HFFc6 (cell line): ENCODE measurements at places on chromosomes 3 and 15.

DNA sequence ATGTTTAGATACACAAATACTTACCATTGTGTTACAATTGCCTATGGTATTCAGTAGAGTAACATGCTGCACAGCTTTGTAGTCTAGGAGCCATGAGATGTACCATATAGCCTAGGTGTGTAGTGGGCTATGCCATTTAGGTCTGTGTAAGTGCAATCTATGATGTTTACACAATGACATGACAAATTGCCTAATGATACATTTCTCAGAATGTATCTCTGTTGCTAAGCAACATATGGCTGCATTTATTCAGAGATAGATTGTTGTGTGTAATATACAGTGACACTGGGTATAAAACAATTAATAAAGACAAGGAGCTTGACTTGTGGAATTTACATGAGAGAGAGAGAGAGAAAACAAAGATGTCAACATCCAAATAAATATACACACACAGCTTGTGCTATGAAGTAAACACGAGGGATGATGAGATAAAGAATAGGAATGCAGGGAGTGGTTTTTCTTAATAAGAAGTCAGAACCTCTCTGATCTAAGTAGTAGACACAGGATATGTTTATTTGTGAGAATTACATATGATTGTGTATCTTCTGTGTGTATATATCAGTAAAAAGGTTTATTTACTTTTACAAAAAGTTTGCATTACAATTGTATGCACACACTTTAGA lies 110.0 kb downstream of the KCNAB1 start:
- no peak for DNase-seq

DNA sequence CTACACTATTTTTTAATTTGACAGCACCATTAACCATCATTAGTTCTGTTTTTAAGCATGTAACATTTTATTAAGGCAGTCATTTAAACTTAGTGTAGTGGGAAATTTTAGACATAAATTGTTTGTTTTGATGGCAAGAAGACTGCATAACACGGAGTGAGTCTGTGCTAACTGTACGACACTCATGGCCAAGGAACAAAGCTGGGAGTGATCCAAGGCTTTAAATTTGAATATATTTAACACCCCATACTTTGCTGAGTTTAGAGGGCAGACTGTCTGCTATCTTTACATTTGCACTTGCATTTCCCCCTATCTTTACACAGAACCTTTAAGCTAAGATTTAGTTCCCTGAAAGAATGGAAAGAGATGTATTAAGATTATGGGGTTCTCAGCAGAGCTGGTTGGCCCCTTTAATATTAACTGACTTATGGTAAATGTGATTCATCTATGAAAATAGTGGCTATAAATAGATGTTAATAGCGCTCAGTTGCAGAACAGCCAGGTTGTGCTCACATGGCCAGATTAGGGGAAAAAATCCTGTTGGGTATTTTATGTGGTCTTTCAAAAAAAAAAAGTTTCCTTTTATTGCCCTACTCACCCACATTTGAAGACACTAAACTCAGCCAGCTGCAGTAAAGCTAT lies 120.7 kb downstream of the CMSS1 start:
- peak; percentile 25 for DNase-seq

GRCh38 chr15:60685346-60685937 lies 206.5 kb upstream of the ICE2 start:
- no peak for DNase-seq

DNA sequence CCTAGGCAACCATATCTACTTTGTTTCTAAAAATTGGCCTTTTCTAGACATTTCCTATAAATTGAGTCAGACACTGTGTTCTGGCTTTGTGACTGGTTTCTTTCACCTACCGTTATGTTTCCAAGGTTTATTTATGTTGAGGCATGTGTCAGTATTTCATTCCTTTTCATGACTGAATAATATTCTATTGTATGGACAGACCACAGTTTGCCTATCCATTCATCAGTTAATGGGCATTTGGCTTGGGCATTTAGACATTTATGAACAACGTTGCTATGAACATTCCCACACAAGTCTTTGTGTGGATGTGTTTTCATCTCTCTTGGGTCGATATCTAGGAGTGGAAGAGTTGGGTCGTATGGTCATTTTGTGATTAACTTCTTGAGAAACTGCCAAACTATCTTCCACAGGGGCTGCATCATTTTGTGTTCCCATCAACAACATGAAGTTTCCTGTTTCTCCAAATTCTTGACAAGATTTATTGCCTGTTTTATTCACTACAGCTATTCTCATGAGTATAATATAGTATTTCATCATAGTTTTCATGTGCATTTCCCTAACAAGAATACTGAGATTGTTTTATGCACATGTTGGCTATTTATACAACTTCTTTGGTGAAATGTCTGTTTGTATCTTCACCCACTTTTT lies 3.5 kb upstream of the EFCC1 start:
- DNase-seq: no peak

- DNase-seq: no peak
These were observed at the start of gene RAB6B for GRCh38 chr3:133895208-133896001. RAB6B (minus strand) TSS chr3:133895882; CDS start chr3:133895466, 416 bp downstream.

- DNase-seq: no peak
These were observed 249.7 kb downstream of the PTPRG start for GRCh38 chr3:61810953-61811497.

DNA sequence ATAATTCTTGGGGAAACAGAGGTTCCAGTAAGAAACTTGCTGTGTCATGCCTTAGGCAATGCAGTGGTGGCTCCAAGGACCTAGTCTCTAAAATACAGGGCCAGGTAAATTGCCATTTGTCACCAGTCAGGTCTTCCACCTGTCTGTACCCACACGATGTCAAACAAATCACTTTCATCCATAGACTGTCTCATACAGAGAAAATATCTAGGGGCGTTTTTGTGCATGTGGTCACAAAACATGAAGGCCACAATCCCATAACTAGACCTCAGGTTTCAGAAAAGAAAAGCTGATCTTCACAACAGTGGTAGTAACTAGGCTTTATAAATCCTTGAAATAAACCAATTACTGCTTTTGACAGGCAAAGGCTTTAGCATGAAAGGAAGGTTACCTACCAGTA lies 92.3 kb downstream of the SLC9A9 start:
- DNase-seq: no peak

- no peak for DNase-seq
These were observed 11.9 kb downstream of the TMEM158 start for GRCh38 chr3:45214061-45214680.

DNA sequence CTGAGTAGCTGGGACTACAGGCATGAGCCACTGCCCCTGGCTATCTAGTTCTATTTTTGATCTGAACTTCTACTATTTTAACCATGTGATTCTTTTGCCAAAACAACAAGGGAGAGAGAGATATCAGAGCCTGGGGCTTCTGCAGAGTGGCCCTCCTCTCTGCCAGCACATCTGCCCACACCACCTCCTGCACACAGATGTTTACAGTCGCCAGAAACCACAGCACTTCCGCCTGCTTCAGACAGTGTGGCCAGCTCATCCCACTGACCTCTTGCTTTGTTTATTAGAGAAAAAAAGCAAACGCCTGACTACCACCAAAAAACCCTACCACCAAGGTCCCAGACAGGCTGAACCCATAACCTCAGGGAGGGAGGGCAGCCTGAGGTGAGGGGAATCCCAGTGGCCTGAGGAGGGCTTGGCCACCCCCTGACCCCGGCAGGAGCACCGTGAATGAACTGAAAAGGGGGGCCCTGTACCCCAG lies 85.9 kb upstream of the ABHD2 start:
- peak; percentile 88 for DNase-seq
